ENCODE measurements at places on chromosomes 12 and 14.

GRCh38 chr12:29043069-29043468, 106.0 kb upstream of the FAR2 start:
- no peak for DNase-seq

- no peak for DNase-seq
Observed at GRCh38 chr12:106204312-106204711, 43.5 kb downstream of the CKAP4 start.

- no peak for DNase-seq
Observed at GRCh38 chr12:24360907-24361306, 411.4 kb upstream of the SOX5 start.

GRCh38 chr12:98719515-98720504, 74.7 kb downstream of the APAF1 start:
- no peak for DNase-seq

DNA sequence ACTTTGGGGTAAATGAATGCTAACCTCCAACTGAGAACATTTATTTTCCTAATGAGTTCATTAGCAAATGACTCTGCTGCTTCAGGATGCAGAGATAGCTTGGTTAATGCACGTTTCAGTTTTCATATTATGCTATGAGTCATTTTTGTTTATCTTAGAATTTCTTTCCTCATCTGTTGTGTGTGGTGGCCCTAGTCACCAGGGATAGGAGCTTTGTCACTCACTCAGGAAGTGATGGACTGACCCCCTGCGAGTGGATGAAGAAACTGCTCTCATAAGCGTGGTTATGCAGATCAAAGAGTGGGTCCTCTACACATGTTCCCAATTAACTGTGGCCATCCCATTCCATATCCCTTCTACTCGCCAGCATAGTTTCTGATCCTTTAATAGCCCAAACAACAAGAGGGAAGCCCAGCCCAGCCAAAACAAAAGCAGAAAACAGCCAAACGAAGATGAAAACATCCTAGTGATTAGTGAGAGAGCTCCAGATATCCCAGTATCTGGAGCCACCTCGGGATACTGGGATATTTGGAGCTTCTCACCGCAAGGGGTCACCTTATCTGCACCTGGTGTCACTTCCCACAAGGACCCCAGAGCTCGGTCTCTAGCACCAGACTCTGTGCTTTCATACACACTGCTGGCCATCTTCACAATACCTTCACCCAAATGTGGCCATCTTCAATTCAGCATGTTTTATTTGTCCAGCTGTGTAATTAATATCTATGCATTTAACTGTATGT, 8.6 kb downstream of the TC2N start:
- DNase-seq = no peak

- no peak for DNase-seq
Observed at GRCh38 chr14:51942971-51943370, 46.4 kb upstream of the RTRAF start.

- no peak for DNase-seq
Observed at GRCh38 chr12:57631566-57632072, 1.4 kb downstream of the B4GALNT1 start.

DNA sequence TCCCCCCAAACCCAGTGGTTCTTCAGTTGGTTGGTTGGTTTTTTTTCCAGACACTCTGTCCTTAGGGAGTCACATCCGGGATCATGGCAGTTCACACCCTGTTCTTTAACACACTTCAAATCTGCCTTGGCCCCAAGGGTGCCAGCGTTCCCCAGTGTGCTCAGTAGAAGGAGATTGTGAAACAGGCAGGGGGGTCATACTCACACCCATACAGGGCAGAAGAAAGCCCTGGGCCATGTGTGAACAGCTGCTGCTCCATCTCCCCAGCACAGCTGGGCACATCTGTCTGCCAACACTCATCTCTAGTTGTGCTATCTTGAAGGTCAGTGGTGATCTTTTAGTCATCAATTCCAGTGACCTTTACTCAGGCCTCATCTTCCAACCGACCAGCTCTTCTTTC, 64.4 kb upstream of the FUT8 start:
- DNase-seq = no peak

- DNase-seq = no peak
Observed at GRCh38 chr14:90456551-90456950, 59.7 kb downstream of the CALM1 start.

DNA sequence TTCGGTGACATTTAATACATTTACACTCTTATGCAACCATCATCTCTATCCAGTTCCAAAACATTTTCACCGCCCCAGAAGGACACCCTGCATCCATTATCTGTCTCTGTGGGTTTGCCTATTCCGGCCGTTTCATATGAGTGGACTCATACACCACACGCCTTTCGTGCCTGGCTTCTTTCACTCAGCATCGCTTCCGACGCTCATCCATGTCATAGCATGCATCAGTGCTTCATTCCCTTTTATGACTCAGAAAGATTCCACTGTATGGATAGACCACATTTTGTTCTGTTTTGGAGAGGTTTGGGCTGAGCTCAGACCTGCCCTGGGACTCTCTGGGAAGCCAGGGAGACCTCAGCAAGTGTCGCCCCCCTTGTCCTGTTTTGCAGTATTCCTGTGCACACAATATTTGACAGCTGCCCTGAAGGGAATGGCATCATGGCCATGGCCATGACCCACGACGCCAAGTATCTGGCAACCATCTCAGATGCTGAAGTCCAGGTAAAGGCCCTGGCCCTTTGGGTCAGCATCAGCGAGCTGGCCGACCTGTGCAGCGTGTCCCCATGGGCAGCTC, 23.8 kb downstream of the CFAP251 start:
- DNase-seq = no peak

GRCh38 chr12:76183459-76184186, 99.1 kb upstream of the NAP1L1 start:
- no peak for DNase-seq

GRCh38 chr12:57003395-57003794, 3.0 kb downstream of the ZBTB39 start:
- DNase-seq = no peak

DNA sequence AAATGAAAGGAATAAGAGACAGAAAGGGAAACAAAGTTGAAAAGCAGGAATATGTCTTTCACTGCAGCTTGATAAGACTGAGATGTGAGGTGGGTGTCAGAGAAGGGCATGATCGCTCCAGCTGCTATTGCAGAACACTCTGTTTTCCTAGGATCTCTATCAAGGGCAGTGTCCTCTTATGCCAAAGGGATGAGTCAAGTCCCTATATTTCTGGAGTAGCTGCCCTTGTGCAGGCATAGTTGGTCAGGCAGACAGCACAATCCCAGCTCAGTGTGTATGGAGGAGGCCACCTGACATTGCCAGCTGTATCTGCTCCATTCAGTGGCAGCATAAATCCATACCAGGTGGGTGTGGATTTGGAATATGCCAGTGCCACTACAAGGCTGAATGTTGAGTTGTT, 101.6 kb downstream of the DAD1 start:
- DNase-seq = no peak

- DNase-seq = no peak
Observed at GRCh38 chr12:5746917-5747316, 198.1 kb downstream of the ANO2 start.

- DNase-seq = no peak
Observed at GRCh38 chr12:39224971-39225370, 217.9 kb downstream of the KIF21A start.

DNA sequence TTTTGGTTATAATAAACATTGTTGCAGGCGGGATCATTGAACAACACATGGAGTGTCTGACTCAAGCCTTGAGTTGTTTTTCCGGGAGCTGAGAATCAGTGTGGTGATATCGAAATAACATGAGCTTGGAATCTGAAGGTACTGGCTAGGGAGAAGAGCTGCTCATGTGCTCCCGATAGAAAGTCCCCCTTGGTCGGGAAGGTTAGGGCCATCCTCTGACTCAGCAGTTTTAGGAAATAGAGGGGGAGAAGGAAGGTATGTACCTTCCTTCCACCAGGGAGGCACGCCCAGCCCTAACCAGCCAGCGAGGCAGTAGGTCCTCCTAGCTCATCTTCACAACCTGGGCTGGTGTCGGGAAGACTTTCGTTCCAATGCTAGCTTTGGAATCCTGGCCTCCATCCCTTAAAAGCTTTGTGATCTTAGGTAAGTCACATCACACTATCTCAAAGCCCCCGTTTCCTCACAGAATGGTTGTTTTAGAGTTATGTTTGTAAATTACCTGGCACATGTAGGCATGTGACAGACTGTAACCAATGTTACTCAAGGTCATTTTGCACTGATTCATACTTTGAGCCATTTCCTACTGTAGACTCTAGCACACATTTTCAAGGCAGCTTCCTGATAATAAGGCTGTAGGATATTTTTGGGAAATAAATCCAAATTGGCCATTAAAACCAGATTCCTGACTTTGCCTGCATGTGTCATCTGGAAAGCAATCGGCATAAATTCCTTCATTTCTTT, 1.9 kb upstream of the RAB35 start:
- no peak for DNase-seq

DNA sequence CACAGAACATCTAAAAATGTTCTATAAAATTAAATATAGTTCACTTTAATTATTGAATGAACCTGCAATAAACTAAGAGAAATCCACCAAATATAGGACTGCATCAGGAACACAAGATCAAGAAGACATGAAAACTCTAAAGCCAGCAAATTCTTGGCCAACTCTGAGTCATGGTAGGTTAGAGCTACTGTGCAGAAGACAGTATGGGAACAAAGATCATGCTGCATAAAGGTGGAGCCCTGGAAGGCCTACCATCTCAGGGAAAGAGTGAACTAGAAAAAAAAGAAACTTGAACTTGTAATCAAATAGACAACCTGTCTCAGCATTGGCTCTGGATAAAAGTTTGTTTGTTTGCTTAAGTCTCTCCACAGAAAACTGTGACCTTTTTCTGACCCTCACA, 66.9 kb upstream of the CNOT2 start:
- no peak for DNase-seq

GRCh38 chr12:120139958-120140357, 23.4 kb upstream of the RAB35 start:
- DNase-seq = no peak

DNA sequence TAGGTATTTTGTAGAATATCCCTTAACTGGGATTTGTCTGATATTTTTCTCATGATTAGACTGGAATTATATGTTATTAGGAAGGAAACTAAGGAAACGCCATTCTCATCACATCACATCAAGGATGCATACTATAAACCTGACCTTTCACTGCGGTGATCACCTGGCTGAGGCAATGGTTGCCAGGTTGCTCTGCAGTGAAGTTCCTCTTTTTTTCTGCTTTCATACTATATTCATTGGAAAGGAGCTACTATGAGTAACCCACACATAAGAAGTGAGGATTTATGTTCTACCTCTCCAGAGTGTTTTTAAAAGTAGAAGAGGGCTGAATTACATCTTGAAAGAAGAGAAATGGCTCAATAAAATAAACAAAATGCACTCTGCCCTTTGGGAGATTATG, 31.0 kb upstream of the GRIP1 start:
- no peak for DNase-seq

DNA sequence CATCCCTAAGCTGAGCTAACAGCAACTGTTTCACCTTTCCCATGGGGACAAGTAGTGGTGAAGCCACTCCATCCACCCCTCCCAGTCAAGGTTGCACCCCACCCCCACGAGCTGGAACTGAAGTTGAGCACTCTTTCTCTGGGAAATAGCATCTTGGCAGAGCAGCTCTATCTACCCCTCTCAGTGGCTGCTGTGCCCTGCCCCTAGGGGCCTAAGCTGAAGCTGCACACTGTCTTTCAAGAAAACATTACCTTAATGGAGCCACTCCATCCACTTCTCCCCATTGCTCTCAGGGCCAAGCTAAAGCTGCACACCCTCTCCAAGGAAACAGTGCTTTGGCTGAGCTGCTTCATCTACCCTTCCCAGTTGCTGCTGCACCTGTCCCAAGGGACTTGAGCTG, 170.6 kb upstream of the CCDC196 start:
- no peak for DNase-seq

DNA sequence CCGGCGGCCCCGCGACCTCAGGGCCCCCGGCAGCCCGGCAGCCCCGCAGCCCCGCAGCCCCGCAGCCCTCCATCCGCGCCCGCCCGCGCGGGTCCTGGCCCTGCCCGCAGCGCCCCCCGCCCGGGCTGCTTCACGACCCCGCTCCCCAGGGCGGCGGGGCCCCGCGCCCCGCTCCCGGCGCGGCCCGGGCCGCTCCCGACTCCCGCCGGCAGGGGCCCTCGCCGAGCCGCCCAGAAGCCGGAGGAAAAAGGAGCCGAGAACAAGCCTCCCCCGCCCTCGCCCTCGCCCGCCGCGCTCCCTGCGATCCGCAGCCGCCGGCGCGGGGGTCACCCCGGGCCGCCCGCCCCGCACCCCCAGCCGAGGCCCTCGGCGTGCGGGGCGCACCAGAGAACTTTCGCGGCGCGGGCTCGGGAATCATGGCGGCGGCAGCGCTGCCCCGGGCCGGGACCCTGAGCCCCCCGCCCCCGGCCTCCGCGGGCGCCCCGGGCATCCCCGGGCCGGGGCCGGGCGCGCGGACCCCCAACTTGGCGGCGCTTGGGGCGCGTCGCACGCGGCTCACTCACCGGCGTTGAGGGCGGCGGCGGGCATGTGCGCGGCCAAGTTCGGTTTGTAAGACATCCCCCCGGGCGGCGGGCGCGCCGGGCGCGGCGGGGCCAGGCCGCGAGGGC, 521 bp downstream of the CDK2AP1 start:
- DNase-seq = no peak

All from CMK (cell line).